HuH-7.5 (cell line): ENCODE measurements at places on chromosomes 1 and 21.

DNA sequence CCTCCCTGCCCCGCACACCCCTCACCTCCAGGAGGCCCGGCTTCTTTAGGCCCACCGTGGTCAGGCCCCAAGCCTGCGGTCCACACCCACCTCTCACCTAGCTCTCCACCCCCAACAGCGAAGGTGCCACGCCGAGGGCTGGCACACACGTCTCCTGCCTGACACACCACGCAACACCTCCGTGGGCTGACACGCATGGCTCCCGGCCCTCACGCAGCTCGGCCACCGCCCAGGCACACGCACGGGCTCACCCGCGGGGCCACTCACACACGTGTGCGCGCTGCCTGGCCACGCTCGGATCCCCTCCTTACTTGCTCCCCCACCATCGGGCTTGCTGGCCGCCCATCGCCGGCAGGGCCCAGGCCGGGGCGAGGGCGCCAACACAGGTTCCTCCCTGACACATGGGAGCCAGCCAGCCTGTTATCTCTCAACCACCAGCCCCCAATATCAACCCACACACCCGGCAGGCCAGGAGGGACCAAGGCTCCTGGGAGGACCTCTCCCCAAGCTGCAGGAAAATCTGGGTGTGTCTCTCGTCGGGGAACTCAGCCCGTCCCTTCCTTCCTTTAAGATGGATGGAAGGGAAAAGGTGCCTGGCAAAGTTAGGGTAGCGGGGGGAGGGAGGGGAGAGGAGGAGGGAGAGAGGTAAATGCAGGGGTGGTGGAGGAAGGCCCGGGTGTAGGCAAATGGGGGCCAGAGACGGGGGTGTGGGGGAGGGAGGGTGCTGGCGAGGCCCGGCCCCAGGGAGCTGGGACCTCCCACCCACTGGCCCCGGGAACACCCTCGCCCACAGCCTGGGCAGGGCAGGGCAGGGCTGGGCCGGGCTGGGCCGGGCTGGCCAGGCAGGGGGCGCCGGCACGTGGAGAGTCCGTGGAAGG, 546 bp downstream of the ELOVL1 start:
- DNase-seq: peak; percentile 60

GRCh38 chr1:212567638-212568037, 40.9 kb upstream of the ATF3 start:
- DNase-seq: no peak

GRCh38 chr1:245958016-245958415, 549.1 kb downstream of the SMYD3 start:
- no peak for DNase-seq

DNA sequence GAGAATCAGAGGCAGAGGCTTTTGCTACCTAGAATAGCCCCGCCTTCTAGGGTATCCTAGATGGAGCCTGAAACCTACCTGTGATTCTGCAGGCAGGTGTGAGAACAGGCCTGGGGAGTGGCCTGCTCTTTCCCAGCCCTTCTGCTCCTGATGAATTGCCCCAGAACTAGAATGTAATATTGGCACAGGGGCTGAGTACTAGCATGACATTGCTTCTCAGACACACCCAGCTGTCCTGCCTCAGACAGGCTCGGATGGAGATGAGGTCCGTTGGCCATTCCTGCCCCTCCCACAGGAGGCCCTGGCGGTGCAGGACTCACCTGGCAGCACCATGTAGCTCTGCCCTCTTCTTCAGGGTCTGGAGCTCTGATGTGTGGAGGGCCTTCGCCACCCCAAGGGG, 237.6 kb downstream of the GRIK3 start:
- DNase-seq: no peak

GRCh38 chr1:28066393-28067154, 21.8 kb downstream of the EYA3 start:
- DNase-seq: no peak

DNA sequence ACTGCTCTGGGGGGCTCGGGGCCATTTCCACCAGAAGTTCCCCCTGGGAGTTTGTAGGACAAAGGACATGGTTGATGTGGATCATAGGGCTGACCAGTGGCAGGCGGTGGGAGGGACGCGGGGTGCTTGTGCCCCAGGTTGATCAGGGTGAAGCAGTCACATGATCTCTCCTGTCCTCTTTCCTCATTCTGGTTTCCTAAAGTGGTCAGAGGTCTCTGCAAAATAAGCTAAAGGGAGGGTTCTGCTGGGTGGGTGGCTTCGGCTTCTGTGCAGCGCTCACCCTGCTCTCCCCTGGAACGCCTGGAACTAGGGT, 9.2 kb downstream of the PDXK start:
- no peak for DNase-seq

DNA sequence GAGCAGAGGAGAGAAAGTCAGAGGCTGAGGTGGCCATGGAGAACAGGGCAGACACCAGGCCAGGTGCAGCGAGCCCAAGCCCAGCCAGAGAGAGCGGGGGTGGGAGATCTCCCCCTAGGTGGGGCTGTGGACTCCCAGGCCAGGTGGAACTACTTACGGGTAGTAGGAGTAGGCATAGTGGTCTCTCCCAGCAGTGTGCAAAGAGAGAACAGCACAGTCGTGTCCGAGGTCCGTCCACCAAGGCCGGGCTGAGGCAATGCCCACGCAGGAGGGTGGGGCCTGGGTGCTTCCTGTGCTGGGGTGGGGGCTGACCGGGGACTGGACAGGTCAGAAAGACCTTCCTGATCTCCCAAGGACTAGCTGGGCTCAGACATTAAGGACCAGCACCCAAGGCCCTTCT, 263.7 kb downstream of the PTPRU start:
- no peak for DNase-seq

GRCh38 chr1:90955769-90956168, 66.1 kb downstream of the ZNF644 start:
- DNase-seq: no peak

GRCh38 chr1:211652371-211652770, 23.1 kb downstream of the NEK2 start:
- no peak for DNase-seq

DNA sequence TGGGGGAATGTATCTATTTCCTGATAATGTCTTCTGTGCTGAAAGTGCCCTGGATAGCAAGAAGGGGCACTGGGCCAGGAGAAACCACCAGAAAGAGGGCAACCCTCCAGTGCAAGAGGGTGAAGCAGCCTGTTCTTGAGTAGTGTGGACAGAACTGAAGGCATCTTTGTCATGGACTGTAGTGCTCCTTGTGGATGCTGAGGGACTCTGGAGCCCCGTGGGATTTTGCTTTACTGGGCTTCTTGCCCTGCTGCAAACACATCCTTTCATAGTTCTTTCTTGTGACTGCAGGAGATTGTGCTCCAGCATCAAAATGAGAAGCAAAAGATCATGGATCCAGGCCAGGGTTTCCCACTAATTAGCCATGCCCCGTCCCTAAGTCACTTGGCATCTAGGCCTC, 300.6 kb downstream of the ZNF326 start:
- no peak for DNase-seq

DNA sequence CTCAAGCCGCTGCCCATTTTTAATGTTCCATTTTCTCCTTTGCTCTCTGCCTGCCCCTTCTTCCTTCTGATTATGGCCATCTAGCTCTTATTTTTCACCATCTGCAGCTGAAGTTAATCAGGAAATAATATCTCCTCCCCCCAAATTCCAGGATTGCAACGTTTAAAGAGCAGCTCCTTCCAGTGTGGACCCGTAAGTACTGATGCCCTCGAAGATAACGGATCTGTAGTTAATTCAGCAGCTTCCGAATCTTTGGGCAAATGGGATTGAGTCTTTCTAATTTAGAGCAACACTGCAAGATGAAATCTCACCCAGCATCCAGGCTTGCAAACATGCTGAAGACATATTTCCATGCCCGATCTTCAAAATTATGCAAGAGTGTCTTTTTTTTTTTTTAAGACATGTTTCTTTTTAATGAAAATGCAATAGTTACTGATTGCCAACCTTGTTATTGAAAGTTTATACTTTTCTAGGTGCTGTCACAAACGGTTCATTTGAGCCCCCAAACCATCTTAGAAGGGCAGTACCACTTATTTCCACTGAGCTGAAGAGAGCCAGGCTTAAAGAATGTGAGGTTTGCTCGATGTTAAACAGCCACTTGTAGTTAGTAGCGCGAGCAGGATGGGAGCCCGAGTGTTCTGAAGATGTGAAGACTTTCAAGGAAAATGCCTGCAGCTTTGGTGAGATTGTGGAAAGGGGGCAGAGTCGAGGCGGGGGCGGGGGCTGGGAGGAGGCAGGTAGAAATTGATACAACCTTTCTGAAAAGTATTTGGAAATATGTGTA, 10.9 kb upstream of the RCAN3 start:
- DNase-seq: no peak

GRCh38 chr1:221791846-221792245, 50.0 kb upstream of the DUSP10 start:
- no peak for DNase-seq

DNA sequence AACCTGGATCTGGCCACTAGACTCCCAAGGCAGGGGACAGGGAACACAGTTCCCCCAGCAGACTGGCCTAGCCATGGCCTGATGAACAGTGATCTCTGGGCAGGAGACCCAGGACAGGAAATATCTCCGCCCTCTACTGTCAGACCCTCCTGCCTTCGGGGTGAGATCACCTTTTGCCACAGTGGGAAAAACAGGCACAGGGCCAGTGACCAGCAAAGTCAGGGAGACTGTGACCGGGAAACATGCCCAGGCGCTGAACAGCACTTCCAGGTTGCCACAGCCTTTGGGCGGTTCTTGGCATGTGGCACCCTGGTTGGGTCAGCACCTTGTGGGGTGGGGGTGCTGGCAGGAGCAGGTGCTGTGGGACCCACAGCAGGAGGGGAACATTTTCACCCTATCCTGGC, 8.9 kb upstream of the ZNF669 start:
- DNase-seq: peak; percentile 59

GRCh38 chr1:222919478-222919865, 104.6 kb downstream of the DISP1 start:
- no peak for DNase-seq

DNA sequence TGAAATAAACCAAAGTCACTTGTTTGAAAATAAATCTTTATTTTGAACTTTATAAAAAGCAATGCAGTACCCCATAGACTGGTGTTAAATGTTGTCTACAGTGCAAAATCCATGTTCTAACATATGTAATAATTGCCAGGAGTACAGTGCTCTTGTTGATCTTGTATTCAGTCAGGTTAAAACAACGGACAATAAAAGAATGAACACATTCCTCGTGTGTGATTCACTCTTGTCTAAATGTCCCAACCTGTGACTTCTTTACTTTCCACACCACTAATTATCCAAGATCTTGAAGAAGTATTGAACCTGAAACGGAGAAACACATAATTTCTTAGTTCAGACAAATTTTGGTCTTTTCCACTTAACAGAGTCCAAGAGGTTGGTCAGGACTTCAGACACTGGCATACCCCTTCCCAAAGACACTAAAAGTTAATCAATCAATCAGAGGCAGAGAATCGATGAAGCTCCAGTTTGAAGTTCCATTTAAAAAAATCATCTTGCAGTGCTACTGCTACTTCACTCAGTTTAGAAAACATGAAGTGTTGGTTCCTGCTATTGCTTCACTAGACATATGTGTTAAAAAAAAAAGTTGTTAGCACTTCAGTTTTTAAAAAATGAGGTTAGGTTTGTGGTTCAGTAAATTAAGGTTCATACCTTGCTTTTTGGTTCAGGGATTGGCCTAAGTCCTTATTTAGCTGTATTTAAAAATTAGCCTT, 26.2 kb downstream of the ATP1B1 start:
- no peak for DNase-seq

DNA sequence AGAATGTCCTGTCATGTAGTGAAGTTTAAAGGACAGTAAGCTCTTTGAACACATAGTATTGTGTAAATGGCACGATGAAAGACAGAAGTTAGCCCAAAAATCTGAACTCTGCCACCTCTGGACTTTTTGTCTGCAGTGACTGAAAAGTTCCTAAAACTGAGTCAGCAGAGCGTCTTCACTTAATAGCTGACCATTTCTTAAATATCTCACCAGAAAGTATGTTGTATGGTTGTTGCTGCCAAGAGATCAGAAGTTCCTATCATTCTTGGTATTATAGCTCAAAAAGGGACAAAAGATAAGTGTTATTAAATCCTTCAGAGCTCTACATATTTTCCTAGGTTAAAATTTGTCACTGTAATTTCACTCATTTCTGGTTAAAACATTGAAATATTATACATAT, 1003.0 kb downstream of the TTLL7 start:
- no peak for DNase-seq

DNA sequence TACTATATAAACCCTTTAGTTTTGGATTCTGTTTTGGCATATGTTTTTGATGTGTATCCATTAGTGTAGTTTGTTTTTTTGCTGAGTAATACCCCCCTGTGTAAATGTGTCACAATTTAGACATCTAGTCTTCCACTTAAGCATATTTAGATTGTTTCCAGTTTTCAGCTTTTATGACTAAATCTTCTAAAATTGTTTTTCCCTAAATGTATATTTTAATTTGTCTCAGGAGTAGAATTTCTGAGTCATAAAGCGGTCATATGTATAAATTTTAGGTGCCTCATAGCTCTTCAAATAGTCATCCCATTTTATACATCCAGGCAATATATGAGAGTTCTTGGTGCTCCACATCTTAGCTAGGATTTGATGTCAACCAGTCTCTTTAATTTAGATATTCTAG, 1348.0 kb downstream of the MRPL39 start:
- DNase-seq: no peak

DNA sequence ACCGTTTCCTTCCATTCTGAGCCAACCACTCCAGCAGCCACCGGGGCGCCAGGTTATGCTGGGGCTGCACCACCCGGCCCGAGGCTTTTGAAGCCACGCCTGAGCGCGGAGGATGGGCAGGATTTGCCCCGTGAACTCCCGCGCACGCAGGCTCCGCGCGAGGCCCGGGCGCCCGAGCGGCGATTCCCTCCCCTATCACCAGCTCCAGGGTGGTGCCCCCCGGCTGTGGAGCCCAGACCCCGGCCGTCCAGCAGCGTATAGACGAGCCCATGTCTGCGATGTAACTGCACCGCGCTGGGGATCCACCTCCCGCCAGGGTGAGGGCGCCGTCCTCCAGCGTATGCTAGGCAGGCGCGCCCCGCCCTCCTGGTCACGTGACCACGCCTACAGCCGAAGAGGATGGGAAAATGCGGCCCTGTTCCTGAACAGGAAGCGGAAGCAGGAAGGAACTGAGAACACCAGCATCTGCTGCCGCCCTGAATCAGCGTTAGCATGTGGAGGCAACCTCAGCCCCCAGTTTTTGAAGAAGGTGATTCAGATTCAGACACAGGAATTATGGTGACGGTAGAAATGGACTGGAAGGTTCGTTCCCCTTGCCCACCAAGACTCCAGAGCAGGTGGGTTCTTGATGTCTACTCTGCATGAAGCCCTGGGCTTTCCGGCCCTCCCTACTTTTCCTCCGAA, 46.0 kb downstream of the VPS26C start:
- DNase-seq: peak; percentile 84

- no peak for DNase-seq
These were observed 126.6 kb upstream of the CACNA1E start for GRCh38 chr1:181356505-181357340.

DNA sequence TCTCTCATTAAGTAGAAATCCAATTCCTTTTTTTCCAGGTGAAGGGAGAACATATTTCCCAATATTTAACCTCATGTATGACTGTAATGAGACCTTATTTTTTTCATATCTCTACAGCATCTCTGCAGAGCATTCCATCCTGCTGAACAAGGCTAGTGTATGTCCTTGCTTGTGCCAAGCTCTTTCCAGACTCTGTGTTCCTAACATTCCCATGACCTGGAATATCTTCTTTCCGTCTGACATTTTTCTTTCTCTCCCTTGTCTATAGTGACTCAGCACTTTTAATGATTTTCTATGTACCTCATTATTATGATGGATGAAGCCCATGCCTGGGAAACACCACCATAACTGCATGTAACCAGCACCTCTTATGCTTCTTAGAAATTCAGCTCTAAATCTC, 278.3 kb upstream of the NRIP1 start:
- DNase-seq: no peak
